ENCODE measurements at places on chromosomes 1 and 21.

GRCh38 chr1:61097317-61097716, 15.0 kb downstream of the NFIA start:
- no peak for DNase-seq

- peak; percentile 98 for DNase-seq
Measured at GRCh38 chr21:26389971-26390641, 183.0 kb downstream of the CYYR1 start.

- DNase-seq, result no peak
Measured at GRCh38 chr1:224559981-224560728, 56.0 kb upstream of the CNIH3 start.

- no peak for DNase-seq
Measured at GRCh38 chr1:101073836-101074235, 48.3 kb upstream of the DPH5 start.

GRCh38 chr1:161970633-161971032, 53.0 kb downstream of the OLFML2B start:
- no peak for DNase-seq

DNA sequence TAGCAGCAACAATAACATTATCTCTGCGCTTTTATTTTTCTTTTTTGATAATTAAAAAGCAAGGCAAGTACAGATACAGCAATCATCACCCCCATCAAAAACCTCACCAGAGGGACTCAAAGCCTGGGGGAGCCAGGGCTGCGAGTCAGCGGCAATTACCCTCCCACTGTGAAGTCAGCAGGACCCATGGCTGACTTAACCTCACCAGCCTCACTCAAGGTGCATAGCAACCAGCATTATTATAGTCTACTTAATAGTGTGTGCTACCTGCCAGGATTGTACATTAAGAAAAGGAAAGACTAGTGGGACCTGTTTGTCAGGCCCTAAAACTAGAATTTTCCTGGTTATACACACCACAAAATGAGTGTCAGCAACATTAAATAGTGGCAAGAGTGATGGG, 28.9 kb upstream of the SERBP1 start:
- no peak for DNase-seq

- DNase-seq, result no peak
Measured at GRCh38 chr1:156897078-156897825, 3.7 kb downstream of the PEAR1 start.

DNA sequence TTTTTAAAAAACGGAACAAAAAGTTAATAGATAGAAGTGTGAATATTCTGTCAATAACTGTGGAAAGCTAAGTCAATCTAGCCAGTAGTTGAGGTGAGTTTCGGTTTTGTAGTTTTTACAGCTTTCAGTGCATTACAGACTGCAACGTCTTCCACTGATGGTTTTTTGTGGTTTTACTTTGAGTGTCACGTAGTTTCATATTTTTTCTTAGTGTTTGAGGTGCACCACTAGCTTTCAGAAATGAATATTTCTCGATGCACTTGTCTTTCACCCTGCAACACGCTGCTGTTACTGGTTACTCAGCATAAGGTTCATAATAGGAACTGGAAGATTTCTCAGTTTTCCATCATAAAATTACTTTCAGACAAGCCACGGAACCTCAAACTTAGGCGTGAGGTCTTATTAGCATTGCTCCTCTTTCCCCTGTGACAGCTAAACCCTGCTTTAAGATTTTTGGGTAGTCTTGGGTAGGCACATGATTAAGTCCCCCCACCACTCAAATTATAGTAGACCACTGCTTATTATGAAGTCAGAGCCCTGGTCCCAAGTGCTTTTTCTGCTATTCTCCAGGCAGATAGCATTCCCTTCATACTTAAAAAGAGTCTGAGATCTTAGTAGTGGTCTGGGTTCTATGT, 1412.7 kb downstream of the KCNT2 start:
- no peak for DNase-seq

DNA sequence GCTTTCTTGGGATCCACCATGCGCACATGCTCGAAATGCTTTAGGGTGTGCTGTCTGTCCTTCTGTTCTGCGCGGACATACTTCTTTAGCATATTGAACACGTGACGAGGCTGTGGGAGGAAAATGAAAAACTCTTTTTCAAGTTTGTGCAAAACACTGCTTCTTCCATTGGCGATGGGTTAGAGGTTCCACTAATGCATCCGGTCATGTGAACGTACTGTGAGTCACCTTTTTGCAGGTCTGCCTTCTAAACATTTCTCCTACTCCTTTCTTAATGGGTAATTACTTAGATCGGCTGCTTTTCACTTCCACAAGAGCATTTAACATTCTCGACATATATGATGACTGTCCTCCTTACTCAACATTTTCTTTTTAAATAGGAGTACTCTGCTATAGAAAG, 214.9 kb downstream of the APP start:
- no peak for DNase-seq

GRCh38 chr1:75791022-75791421, 5.0 kb downstream of the RABGGTB start:
- DNase-seq, result no peak

DNA sequence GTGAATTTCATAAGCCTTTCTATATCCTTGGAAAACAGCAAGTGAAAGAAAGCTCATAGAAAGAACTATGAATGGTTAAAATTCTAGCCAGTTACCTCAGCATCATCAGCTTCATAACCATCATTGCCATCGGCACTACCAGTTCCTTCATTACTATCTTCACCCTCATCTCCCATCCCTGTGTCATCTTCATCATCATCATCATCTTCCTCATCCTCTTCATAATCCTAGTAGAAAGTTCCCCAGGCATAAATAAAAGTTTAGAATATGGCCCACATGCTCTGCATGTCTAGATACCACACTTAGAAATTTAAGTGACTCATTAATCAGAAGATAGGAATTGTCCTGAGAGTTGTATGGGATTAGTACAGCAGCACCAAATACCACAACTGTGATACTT, 49.0 kb downstream of the TPR start:
- no peak for DNase-seq

- no peak for DNase-seq
Measured at GRCh38 chr1:72366466-72366865, 84.1 kb upstream of the NEGR1 start.

DNA sequence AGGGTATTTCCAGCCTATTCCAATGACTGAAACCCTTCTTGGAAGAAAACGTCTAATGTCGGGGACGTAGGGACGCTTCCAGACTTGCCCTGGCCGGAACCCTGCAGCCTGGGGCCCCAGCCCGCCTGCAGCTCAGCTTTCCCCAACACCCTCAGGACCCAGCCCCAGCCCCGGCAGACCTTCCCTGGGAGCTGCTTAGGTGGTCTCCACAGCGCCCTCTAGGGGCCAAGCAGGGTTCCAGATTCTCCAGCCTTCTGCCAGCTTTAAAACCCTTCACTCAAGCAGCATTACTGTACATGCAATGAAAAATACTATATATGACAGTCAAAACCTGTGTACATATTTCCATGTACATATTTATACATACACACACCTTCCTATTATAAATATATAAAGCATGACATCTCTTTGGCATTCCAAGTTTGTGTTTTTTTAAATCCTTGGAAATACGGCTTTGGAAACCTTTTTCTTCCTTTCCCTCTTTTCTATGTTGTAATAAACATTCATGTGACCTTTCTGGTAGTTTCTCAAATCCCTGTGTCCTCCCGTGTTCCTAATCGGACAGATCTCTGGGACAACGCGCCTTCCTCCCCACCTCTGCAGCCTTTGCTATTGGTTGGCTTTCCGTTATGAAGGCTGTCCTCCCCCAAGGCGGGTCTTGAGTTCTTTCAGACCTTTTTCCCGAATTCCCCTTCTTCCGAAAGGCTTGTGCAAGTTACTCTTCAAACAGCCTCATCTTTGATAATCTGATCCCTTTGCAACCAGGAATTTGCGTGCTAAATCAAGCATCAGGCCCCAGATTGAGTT, 60.3 kb downstream of the STUM start:
- peak; percentile 34 for DNase-seq

DNA sequence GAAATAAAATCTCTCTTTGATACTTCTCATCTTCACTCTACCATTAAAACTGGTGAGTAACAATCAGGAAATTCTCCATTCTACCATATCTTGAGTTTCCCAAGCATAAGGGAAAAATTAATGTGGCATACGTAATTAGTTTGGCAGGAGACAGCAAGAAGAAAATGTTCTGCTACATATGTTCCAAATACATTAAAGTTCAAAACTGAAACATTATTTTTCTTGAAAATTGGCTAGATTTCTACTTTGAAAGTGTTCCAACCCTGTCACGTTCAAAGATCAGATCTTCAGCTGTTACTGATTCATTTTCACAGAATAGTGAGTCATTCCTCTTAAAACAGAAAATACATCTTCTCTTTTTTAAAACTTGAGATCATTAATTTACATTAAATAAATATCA, 48.5 kb downstream of the PIGK start:
- DNase-seq, result no peak

- no peak for DNase-seq
Measured at GRCh38 chr1:117512728-117513321, 93.0 kb upstream of the TENT5C start.

- DNase-seq, result no peak
Measured at GRCh38 chr1:90795431-90795830, 78.3 kb upstream of the BARHL2 start.

DNA sequence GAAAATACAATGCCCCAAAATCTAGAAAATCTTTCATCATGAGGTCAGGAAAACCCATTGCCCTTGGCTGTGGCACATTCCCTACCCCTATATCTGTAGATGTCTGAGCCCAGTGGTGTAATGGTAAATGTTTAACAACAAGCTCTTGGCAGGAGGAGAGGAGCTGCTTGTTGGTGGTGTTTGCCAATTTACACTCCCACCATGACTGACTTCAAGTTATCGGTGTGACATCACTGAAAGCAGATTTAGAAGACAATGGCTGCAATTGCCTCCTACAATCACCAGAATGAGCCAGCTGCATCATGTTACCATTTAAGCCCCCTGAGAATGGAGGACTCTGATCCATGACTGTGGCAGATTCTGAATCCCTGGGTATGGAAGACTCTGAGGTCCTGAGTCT, 70.9 kb downstream of the SDC3 start:
- DNase-seq, result no peak

DNA sequence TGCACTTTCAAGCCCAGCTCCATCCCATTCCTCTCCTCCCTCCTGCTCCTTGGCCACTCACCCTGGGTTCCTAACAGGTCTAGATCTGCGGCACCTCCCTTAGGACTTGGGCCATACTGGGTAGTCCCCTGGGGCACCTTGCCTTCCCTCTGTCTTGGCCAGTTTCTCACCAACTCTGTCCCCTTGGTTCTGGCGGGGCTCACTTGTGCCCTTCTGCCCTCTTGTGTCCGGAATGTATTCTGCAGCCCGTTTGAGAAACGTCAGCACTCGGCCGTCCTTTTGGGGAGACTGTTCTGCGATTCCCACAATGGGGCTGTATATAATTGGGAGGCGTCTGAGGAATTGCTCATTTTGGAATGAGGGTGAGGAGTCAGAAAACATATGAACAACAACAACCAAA, 162.4 kb downstream of the ZSCAN20 start:
- DNase-seq, result no peak

GRCh38 chr1:241265428-241265827, 91.6 kb downstream of the RGS7 start:
- no peak for DNase-seq

DNA sequence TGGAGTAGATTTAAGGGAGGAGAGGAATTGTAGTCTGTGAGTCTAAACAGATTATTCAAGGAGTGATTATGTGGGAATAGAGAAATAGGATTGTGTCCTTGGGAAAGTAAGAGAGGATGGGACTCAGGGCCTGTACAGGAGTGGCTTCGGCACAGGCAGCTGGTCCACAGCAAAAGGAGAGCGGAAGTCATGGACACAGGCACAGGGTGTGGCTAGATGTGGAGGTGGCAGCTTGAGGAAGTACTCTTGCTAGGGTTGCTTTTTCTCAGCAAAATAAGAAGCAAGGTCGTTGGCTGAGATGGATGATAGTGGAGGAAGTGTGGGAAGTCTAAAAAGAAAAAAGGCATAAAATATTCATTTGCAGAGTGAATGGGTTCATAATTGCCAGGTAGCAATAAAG, 18.5 kb upstream of the ZNF648 start:
- no peak for DNase-seq

DNA sequence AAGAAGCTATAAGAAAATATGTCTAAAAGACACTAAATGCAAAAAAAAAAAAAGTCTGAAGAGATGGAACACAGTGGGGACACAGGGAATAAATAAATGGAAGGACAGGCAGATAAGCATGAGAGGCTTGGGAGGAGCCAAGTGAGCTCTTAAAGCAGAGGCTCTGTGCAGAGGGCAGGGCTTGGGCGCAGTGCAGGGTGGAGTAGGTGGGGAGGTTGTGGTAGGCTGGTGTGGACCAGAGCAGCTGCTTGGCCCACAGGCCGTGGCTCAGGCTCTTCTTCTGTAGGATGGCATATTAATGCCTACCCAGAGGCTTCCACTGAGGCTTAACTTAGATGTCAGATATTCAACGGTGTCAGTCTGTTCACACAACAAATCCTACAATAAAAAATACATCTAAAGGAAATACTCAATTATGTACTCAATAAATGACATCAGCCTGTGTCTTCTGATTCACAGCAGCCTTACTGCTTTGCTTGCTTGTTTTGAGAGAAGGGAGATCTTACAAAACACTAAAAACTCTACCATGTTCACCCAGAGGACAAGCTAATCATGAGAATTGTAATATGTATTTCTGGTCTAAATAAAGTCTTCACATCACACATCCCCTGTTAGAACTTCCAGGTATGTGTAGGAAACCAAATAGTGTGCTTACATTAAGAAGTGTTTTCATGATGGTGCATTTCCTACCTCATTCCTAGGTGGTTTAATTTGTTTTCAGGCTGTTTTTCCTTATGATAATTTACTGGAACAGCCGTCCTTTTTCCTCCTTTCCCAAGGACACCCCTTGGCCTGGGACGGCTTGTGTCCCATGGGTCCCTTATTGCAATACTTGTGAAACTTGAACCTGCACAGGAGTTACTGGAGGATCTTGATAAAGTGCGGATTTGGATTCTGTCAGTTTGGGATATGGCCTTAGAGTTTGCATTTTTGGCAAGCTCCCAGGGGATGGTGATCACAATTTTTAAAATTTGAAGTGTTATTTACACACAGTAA, 24.9 kb downstream of the DIP2A start:
- no peak for DNase-seq

GRCh38 chr1:76501586-76502219, 365.6 kb upstream of the ST6GALNAC5 start:
- no peak for DNase-seq

DNA sequence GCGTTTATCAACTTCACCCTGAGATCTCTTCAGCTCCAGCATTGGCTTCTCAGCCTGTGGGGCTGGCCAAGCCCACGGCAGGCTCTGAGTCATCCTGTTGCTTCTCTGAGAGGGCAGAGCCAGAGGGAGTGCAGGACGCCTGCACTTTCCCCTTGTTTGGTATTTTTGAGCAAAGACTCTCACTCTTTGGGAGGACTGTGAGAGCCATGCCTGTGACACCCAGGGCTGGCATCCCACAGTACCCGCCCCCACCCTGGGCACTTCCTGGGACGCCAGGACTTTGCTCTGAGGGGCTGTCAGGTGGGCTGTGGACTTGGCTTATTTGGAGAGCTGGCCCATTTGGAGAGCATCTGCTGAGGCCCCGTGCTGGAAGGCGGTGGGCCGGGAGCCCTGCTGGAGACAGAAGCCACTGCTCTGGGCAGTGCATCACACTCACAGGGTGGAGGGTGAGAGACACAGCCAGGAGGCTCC, 37.4 kb downstream of the VANGL1 start:
- no peak for DNase-seq
